ENCODE measurements at places on chromosomes 2 and 18.

DNA sequence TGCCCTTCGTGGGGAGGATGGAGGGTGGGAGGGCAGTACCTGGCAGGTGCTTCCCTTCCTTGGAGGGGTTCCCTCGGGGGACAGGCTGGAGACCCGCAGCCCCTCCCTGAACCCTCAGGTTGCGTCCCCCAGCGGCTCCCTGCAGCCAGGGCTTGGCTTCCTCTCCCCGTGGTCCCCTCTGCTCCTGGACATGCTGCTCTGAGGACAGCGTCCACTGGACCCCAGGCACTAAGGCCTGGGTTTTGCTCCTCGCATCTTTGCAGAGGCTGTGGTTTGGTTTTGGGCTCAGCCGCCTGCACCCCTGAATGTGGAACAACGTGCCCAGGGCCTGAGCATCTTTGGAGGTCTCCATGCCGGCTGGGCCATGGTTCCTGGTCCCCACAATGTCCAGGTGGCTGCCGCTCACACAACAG is 133.5 kb downstream of the PTGR3 start:
- no peak for DNase-seq

GRCh38 chr2:150168595-150169236 is 318.8 kb downstream of the RND3 start:
- DNase-seq, result peak; percentile 34

DNA sequence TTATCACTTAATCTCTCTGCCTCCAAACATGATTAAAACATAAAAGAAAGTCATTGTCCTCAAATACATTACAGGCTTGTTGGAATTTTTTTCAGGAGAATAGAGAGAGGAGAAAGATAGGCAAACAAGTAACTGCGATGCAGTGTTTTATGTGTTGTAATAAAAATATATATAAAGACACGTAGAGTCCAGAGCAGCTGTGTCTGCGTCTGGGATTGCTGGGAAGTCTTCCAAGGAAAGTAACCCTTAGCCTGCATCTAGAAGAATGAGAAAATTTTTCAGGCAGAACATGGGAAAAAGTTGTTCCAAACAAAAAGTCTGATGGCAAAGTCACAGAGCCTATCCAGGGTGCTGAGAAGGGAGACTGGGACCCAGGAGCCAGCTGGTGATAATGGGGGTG is 91.8 kb upstream of the ST6GAL2 start:
- no peak for DNase-seq

DNA sequence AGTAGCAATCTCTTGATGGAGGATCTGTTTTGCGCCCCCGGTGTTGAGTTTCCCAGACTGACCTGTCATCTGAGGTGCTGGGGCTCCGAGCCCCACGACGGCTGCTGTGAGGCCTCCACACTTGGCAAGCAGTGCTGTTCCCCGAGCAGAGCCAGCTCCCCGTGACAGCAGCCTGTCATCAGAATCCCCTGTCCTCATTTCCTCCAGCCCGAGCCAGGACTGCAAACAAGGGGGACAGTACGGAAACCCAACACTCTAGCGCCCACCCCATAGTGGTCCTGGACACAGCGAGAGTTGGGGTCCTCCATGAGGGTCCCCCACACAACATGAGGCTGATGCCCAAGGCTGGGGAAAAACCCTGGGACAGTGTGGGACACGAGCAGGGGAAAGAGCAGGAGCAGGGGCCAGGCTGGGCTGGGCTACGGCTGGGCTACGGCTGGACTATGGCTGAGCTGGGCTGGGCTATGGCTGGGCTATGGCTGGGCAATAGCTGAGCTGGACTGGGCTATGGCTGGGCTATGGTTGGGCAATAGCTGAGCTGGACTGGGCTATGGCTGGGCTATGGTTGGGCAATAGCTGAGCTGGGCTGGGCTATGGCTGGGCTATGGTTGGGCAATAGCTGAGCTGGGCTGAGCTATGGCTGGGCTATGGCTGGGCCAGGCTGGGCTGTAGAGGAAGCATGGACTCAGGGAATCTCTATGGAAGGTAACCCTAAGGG is 1.5 kb upstream of the KLHL30 start:
- DNase-seq, result no peak

DNA sequence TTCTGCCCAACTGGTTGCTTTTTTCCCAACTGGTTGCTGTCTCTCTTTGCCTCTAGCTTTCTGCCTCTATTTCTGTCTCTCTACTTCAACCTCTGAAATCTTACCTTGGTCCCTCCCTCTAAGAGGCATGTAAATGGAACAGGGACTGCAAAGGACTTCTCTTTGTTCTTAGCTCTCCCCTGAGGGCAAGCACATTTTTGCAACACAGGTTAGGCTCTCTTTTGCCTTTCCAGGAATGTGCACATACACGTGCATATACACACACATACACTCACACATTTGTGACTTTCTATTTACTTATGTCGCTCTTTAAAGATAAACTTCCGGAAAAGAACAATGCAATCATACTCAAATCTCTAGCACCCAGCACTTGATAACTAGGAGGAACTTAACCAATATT is 262.6 kb upstream of the DDX18 start:
- no peak for DNase-seq

Measured in GM04503 (cell line).